Activated naive CD8-positive, alpha-beta T cell treated with anti-CD3 and anti-CD28 coated beads for 36 hours (primary cell): ENCODE measurements at places on chromosomes 11 and 22. TPM values are rescaled to one million over a fixed set of nuclear protein-coding genes. Genes with fewer than 3 reads are reported as not detected.

- no peak for DNase-seq
Measured at GRCh38 chr22:18013947-18014346, 10.4 kb downstream of the MICAL3 start.

DNA sequence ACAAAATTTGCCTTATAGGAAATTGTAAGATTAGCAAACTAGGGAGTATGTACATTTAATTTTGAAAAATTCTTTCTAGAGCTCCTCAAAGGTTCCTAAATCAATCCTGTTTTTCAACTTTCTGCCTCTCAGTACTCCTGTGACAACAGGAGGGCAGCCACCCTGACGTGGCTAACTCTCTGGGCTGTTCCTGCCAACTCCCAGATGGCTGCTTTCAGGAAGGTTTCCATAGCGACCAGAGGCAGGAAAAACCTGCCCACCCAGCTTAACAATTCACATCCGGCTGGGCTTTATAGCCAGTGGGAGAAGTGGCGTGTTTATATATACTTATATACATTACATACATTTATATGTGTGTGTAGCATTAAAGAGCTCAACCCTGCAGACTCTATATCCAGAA, 26.5 kb downstream of the SGSM3 start:
- no peak for DNase-seq

DNA sequence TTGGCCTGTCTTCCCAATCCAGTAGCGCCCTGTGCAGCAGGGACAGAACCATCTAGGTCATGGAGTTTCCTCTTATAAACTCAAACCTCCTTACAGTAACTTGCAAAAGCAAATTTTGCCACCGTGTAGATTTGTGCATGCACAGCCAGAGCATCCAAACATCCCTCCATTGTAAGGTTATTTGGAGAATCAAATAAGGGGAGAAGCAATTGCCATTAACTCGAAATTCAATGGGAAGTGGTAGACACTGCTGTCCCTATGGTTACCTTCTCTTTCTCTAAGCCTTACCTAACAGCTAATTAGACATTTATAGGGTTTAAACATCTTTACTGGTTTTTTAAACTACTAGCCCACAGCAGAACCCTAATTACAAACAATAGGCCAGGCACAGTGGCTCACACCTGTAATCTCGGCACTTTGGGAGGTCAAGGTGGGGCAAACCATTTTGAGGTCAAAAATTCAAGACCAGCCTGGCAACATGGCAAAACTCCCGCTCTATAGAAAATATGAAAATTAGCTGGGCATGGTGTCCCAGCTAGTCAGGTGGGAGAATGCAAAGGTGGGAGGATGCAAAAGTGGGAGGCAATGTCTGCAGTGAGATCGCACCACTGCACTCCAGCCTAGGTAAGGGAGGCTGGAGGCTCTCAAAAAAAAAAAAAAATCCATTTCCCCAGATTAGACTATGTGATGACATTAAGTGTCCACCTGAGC, 6.6 kb downstream of the HSPA8 start:
- no peak for DNase-seq

GRCh38 chr11:35811783-35812182, 132.1 kb upstream of the LDLRAD3 start:
- DNase-seq, result no peak

DNA sequence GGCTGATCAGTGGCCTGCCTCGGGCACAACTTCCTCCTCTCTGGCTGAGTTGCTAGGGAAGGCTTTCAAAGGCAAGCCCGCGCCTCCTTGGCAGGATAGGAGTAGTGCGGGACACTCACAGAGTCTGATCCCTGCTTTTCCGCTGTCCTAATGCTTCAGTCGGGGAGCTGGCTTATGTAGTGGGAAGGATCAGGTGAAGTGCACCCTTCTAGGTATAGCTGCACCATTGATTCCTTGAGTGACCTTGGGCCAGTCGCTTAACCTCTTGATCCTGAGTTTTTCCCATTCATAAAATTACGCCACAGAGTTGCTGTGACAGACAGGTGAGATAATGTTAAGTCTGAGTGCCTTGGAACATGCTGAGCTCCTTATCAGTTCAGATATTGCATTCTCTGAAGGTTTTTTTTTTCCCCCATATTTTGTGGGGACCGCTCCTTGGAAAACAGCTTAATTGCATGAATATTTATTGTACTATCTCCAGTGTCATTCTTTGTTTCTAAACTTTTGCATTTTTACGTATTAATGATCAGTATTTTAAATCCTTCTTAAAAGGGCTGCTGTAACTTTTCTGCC, 961 bp downstream of the IPO7 start:
- DNase-seq, result peak; percentile 21

DNA sequence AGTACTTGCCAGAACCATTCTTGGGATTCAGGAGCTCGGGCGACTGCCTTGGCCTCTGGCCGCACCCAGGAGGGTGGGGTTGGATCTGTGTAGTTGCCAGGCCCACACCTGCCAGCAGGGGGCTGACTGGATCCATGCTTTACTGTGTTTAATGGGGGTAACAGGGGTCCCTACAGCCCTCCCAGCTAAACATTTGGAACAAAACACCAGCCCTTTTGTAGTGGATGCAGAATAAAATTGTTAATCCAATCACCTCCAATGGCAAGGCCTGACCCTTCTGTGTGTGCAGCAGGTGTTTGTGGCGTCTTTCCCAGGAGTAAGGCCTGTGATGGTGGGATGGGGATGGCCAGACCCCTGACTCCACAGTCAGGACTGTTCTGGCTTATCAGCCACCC, 22.5 kb downstream of the SUN2 start:
- peak; percentile 53 for DNase-seq

- DNase-seq, result no peak
Measured at GRCh38 chr22:43520632-43521039, 108.8 kb downstream of the MPPED1 start.

DNA sequence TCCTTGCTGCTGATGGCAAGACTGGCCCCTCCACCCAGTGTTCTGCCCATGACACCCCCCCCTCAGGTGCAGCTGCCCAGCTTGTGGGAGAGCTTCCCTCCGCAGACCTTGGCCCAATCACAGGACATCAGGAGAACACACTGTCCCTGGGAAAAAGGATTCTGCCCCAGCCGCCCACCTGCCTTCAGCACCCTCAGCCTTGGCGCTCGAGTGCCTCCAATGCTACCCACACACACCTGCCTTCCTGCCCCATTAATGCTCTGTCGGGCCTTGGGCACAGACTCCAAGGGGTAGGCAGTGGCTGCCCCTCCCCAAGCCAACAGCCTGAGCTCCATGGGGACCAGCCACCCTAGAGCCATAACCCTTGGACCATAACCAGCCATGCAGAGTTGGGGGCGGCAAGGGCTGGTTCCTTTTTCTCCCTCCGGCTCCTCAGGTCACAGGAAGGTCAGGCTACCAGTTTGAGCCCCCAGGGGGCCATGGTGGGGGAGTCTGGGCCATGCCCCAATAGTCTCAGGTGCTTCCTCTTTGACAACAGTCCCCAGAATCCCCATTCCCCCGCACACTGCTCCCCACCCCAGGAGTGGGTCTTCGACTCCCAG, 1.3 kb upstream of the ZNF70 start:
- no peak for DNase-seq

DNA sequence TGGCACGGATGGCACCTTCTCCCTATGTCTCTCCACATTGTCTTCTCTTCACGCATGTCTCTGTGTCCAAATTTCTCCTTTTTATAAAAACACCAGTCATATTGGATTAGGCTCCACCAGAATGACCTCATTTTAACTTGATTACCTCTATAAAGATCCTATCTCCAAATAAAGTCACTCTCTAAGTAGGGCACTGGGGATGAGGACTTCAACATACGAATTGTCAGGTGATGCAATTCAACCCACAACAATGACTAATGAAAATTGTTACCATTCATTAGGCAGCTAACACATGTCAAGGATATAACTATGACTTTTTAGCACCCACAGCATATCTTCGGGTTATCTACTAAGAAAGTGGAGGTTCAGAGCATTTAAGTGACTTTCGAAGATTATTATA, 55.5 kb upstream of the USP47 start:
- no peak for DNase-seq

GRCh38 chr11:128291007-128291406, 296.4 kb downstream of the ETS1 start:
- no peak for DNase-seq

DNA sequence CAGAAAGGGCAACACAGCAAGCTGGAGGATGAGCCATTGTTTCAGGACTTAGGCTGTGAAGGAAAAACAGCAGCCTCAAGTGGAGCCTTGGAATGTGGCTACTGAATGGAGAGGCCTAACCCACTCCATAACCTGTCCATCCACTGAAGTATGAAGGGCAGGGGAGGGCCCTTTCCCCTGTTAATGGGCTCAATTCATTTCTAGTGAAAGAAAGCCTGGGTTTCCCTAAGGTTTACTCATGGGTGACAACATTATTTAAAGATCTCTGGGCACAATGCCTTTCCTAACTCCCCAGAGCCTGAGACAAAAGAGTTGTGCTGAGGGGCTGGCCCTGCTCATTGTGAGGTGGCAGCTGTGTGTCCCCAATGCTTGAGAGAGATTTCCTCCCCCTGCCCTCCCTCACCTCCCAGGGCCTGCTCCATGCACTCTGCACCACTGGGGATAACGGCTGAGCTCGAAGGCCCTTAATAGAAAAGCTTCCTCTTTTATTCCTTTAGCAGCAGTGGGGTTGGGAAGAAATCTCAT, 83.8 kb downstream of the ME3 start:
- no peak for DNase-seq

DNA sequence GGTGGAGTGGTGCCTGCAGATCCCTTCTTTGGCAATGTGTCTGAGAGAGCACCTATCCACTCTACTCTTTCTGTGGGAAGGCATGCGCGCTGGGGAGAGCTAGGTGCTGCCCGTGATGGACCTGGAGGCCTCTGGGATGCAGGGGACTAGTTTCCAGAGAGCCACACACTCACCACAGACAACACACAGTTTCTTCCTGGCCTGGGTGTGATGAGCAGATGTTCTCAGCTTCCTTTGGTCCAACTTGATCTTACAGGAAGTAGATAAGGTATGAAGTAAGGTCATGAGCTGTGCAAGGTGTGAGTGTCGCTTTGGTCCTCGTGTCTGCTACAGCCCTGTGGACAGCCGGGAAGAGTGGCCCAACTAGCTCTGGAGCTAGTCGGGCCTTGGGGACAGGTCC, 27.3 kb upstream of the SUSD2 start:
- no peak for DNase-seq

GRCh38 chr22:50731811-50732624, 6.0 kb upstream of the ACR start:
- DNase-seq, result peak; percentile 56

GRCh38 chr11:94557992-94558391, 9.2 kb upstream of the PIWIL4 start:
- no peak for DNase-seq

- DNase-seq, result no peak
Measured at GRCh38 chr22:29004647-29005371, 56.8 kb downstream of the C22orf31 start.

- DNase-seq, result no peak
Measured at GRCh38 chr11:17684550-17684949, 34.8 kb upstream of the MYOD1 start.

DNA sequence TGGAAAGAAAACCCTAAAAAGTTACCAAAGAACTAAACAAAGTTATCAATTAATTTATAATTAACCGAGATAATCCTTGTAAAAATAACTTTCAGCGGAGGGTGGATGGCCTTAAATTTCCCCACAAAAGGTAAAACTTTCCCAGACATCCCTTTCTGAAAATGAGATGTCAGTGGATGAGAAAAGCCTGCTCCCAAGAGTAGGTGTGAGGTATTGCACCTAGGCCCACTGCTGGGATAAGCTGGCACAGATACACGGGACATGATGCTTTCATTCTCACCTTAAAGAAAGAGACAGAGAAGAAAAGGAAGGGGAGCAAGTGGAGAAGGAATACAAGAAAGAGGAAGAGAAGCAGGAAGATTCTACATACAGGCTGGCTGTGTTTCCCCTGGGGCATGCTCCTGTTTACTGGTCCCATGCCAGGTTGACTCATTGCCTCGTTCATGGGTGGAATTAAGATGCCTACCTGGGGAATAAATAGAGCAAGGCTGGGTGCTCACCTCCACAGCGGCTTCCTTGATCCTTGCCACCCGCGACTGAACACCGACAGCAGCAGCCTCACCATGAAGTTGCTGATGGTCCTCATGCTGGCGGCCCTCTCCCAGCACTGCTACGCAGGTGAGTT, at the start of gene SCGB2A2:
SCGB2A2 (plus strand) TSS at position 505 of the 625 bp plus-strand sequence; CDS start at position 564, 59 bp downstream.
- DNase-seq, result no peak

- no peak for DNase-seq
Measured at GRCh38 chr11:1073261-1073724, 1.4 kb upstream of the MUC2 start.

- no peak for DNase-seq
Measured at GRCh38 chr11:41720761-41721160, 261.3 kb upstream of the LRRC4C start.

DNA sequence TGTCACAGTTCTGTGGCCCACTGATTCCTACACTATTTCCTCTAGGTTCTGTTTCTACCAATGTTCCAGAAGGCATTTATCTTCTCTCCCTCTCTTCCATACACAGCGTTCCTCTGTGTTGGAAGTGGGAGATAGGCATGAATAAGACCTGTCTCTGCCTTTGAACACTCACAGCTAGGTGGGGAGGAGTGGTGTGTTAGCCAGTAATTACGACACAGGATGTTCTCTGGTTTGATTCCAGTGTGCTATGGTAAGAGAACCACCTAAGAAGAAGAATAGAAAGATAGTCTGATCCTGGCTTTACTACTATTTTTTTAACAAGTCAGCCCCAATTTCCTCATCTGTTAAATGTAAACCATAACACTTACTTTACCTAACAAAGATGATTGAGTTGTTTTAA, 200.2 kb upstream of the MTMR2 start:
- no peak for DNase-seq

GRCh38 chr22:24059121-24059520, 48.0 kb downstream of the CABIN1 start:
- DNase-seq, result no peak

- DNase-seq, result no peak
Measured at GRCh38 chr22:31752096-31752847, 1.5 kb upstream of the DEPDC5 start.

GRCh38 chr11:97364047-97364446, 974.2 kb downstream of the JRKL start:
- DNase-seq, result no peak

KRTAP5-7 gene
- total RNA-seq, result not detected

PIH1D2 gene
- total RNA-seq, result 0.32 TPM

NEFH gene
- total RNA-seq, result 8.1 TPM

ARAP1 gene
- total RNA-seq, result 52.3 TPM

SLC25A45 gene
- total RNA-seq, result 15.4 TPM

PRR5L gene
- 6.0 TPM for total RNA-seq

HBB gene
- total RNA-seq, result not detected

SLC22A8 gene
- not detected for total RNA-seq

ZNF408 gene
- 12.9 TPM for total RNA-seq

OR56A1 gene
- not detected for total RNA-seq

UPB1 gene
- not detected for total RNA-seq
